Memory B cell (primary cell): ENCODE measurements at places on chromosomes 12 and 14.

GRCh38 chr12:63848450-63848849 is 4.0 kb downstream of the SRGAP1 start:
- peaks cover 5% of the 10 kb centered on the region for H3K4me1 ChIP-seq
- H3K27ac ChIP-seq: no peak overlapping the region
- H3K27me3 ChIP-seq: peaks cover 4% of the 10 kb centered on the region
- no peak for DNase-seq
- H3K4me3 ChIP-seq: no peak overlapping the region

DNA sequence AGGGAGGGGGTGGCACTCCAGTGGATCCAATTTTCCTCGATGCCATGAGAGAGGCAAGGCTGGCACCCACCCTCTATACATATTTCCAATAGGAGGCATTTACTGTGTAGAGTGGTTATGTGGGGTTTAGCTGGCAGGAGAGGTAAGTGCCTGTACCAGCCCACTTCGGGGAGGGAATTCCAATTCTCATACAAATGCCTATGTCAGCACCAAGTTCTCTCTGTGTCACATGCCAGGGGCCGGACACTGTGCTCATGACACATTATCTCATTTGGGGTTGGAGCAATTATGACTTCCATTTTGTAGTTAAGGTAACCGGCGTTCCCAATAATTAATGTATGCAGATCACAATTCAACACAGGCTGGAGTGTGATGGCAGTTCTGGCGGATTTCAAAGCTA is 284.3 kb downstream of the KSR2 start:
- H3K4me3 ChIP-seq: no peak overlapping the region
- no peak for DNase-seq
- H3K36me3 ChIP-seq: no peaks in the 10 kb centered on the region
- no peaks in the 10 kb centered on the region for H3K4me1 ChIP-seq
- H3K27ac ChIP-seq: no peak overlapping the region
- H3K27me3 ChIP-seq: peaks cover 8% of the 10 kb centered on the region

DNA sequence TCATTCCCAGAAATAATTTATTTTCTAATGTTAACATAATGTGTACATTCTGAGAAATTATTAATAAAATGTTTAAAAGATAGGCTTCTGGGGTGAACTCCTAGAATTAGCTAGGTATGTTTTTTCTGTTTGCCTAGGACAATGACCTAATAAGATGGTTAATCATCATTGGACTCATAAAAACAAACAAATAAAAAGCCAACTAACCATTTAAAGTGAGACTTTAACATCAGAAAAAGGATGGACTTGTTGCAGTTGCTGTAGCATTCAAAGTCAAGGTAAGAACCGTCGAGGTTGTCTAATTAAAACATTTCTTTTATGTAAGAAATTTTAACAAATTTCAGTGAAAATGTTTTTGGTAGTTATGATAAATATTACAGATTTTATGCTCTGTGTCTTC is at the start of gene SLCO1B3:
SLCO1B3 (plus strand) TSS at position 219 of the 400 bp plus-strand sequence. CDS start 5,034 bp downstream, outside the sequence.
- no peaks in the 10 kb centered on the region for H3K36me3 ChIP-seq
- no peaks in the 10 kb centered on the region for H3K27me3 ChIP-seq
- no peak for DNase-seq
- no peak within 1 kb of the TSS for H3K27ac ChIP-seq
- H3K4me1 ChIP-seq: no peaks in the 10 kb centered on the region
- H3K4me3 ChIP-seq: no peak within 1 kb of the TSS

DNA sequence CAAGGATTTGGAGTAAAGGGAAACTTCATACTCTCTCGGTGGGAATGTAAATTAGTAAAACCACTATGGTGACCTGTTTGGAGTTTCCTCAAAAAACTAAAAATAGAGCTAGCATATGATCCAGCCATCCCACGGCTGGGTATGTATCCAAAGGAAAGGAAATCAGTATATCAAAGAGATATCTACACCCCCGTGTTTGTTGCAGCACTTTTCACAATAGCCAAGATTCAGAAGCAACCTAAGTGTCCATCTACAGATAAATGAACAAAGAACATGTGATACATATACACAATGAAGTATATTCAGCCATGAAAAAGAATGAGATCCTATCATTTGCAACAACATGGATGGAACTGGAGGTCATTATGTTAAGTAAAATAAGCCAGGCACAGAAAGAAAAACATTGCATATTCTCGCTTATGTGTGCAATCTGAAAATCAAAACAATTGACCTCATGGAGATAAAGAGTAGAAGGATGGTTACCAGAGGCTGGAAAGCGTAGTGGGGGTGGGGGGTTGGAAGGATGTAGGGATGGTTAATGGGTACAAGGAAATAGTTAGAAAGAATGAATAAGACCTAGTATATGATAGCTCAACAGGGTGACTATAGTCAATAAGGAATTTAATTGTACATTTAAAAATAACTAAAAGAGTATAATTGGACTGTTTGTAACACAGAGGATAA is 468.0 kb downstream of the BCAT1 start:
- peaks cover 2% of the 10 kb centered on the region for H3K4me1 ChIP-seq
- peaks cover 4% of the 10 kb centered on the region for H3K27me3 ChIP-seq
- H3K36me3 ChIP-seq: no peaks in the 10 kb centered on the region
- no peak for DNase-seq

- no peaks in the 10 kb centered on the region for H3K36me3 ChIP-seq
- H3K27me3 ChIP-seq: no peaks in the 10 kb centered on the region
- peaks cover 18% of the 10 kb centered on the region for H3K4me1 ChIP-seq
- H3K4me3 ChIP-seq: no peak overlapping the region
- H3K27ac ChIP-seq: peak overlapping the region; percentile 22
Observed at GRCh38 chr12:76144245-76144549, 59.7 kb upstream of the NAP1L1 start.

DNA sequence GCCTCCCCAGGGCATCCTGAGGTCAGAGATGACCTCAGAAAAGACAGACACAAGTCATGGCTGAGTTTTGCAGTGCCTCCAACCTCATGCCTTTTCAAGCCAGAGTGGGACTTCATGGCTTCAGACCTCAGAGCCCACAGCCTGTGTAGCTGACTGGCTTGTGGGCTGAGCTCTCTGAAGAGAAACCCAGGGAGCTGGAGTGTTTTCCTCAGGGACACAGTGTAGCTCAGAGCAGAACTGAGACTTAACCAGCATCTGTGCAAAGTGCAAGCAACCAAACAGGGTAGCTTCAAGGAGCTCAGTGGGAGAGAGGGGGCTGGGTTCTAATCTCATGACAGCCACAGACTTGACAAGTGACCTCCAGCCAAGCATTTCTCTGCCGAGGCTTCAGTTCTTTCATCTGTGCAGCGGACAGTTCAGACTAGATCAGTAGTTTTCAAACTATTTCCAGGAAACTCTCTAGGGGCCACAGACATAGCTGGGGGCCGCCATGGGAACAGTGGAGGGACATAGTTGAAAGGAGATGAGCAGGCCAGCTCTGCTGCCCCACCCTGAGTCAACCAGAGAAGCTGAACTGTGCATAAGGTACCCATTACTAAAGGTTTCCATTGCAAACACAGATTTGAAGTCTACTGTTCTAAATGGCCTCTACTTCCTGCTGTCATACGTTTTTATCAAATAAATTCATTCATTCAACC is 80.0 kb downstream of the LGMN start:
- no peak for DNase-seq
- H3K4me1 ChIP-seq: peaks cover 46% of the 10 kb centered on the region
- H3K36me3 ChIP-seq: peaks cover 37% of the 10 kb centered on the region
- H3K4me3 ChIP-seq: no peak overlapping the region
- no peaks in the 10 kb centered on the region for H3K27me3 ChIP-seq

- no peak overlapping the region for H3K4me3 ChIP-seq
- peaks cover 14% of the 10 kb centered on the region for H3K4me1 ChIP-seq
- DNase-seq: no peak
- peaks cover 17% of the 10 kb centered on the region for H3K27me3 ChIP-seq
Observed at GRCh38 chr12:124769163-124769530, 94.5 kb downstream of the SCARB1 start.

DNA sequence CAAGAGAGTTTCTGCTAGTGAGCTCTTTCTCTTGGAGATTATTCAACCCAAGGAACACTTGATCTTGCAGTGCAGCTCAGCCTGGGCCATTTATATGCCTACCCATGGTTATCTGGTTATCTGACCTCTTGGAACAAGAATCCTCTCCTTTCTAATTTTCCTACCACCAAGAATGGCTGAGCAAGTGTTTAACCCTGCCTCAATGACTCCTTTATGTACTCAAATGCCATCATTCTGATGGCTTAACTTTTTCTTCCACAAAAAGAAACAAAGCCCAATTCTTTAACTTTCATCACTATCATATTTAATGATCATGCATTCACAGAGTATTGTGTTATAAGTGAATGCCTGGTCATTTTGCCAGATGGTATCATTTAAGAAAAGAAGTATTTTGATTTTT is 67.8 kb downstream of the TMEM117 start:
- H3K36me3 ChIP-seq: no peaks in the 10 kb centered on the region
- no peak overlapping the region for H3K4me3 ChIP-seq
- H3K27ac ChIP-seq: no peak overlapping the region
- H3K27me3 ChIP-seq: no peaks in the 10 kb centered on the region
- no peak for DNase-seq
